Epithelial cell of prostate (primary cell): ENCODE measurements at places on chromosomes 11 and 22.
A peak's percentile ranks its signal among the peaks of the same experiment; 100 is the strongest.

GRCh38 chr11:9701799-9702198 lies 37.9 kb downstream of the SWAP70 start:
- no peak for DNase-seq

DNA sequence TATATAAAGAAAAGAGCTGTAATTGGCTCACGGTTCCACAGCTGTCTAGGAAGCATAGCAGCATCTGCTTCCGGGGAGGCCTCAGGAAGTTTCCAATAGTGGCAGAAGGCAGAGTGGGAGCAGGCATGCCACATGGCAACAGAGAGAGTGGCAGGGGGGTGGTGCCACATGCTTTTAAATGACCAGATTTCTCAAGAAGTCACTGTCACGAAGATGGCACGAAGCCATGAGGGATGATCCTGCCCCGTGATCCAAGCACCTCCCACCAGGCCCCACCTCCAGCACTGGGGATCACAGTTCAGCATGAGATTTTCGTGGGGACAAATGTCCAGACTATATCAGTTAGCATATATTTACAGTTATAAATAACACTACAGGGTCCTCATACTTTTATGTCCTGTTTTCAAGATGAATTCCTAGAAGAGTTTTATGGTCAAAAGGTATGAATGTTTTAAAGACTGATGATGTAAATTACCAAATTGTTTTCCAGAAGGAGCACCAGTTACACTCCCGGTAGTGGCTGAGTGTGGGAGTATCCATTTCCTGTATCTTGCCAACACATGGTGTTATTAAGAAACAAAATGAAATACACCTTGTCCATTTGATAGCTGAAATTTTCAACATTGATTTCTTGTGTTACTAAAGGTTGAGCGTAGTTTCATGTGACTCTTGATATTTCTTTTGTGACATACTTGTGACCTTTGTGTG lies 19.2 kb downstream of the FAM118A start:
- DNase-seq, result no peak

DNA sequence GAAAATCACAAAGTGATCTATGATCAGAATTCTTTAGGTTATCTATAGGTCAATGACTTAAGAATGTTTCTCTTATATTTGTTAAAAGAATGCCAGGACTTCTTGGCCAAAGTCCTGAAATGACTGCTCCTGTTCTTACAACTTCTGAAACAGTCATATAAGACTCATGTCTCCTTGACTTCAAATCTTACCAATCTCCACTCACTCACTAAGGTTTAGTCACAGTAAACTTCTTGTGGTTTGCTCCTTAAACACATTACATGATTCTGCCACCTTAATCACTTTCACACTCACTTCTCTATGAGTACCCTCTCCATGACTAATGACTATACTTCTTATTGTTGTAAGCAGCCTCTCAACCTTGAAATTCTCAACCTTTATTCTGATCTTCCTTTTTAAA lies 648.7 kb upstream of the CCDC179 start:
- peak; percentile 51 for DNase-seq

DNA sequence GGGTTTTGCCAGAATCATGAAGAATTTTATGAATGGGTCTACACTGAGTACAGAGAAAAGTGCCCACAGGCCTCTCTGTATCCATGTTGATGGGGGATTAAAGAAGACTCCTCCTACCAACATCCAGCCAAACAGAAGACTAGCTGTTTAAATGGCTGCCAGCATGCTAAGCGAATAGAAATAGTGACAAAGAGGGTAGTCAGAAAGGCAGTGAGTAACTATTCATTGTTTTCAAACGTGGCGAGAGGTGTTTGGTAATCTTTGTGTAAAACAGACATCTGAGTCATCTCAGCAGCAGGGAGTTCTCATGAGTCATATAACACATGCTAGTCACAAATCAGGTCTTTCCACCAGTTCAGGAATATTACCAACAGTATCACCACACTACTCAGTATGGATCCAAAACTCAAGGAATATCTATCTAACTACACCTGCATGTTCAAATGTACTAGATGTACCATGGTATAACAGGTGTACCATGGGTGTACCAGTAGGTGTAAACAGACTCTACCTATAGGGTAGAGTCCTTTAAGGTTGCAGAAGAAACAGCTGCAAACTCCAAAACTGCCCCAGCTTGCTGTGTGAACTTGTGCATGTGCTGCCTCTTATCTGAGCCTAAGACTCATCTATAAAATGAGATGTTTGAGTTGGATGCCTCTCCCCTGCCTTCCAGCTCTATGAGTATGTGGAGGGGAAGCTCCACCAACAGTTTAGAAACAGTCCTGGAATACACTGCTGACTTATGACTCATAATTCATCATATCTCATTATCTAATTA lies 82.0 kb downstream of the SLC1A2 start:
- peak; percentile 99 for DNase-seq

GRCh38 chr11:43447151-43447550 lies 88.4 kb downstream of the TTC17 start:
- no peak for DNase-seq

DNA sequence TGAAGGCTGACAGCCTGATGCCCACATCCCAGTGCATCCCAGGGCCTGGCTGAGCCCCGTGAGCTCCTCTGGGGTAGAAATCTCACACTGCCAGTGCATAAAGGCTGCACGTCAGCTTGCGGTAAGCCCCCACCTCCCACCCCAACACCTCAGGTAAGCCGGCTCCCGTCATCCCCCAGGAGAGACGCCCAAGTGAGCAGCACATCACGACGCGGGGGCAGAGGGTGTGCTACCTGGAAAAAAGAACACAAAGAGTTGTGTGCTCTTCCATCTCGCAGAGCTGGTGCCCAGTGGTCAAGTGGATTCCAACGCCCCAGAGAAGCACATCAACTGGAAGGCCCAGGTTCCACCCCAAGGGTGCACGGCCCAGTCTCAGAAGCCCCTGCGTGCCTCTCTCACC lies 50.0 kb downstream of the IGSF9B start:
- no peak for DNase-seq

DNA sequence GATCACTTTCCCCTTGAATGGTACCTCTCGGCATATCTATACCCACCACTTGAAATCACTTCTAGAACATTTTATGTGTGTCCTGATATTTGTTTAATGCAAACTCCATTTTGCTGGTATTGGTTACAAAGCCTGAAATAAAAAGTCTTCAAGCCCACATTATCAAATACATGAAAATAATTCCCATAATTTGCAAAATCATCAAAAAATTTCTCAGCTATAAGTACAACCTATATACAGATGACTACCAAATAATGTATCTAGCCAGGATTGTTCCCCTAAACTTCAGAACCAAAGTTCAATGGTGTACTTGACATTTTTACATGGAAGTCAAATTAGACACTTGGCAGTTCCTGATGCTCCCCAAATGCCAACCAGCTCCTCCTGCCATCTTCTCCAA lies 71.8 kb downstream of the PRCP start:
- no peak for DNase-seq
